ENCODE measurements at places on chromosomes 3 and 15. TPM values are rescaled to one million over a fixed set of nuclear protein-coding genes. Genes with fewer than 3 reads are reported as not detected.

CFAP44 gene
- total RNA-seq, result 0.53 TPM

AZI2 gene
- total RNA-seq, result 33.8 TPM

NCEH1 gene
- 31.6 TPM for total RNA-seq

TRPM7 gene
- 19.2 TPM for total RNA-seq

RHOV gene
- total RNA-seq, result 0.05 TPM

KBTBD13 gene
- not detected for total RNA-seq

NRROS gene
- 10.2 TPM for total RNA-seq

CACNA1D gene
- not detected for total RNA-seq

IL17RD gene
- 1.8 TPM for total RNA-seq

SKOR1 gene
- not detected for total RNA-seq

CIB2 gene
- 0.27 TPM for total RNA-seq

TRIM71 gene
- not detected for total RNA-seq

UNC13C gene
- total RNA-seq, result not detected

GPR171 gene
- not detected for total RNA-seq

CORO2B gene
- 3.7 TPM for total RNA-seq

SLC12A1 gene
- not detected for total RNA-seq

MAGEL2 gene
- not detected for total RNA-seq

NMNAT3 gene
- total RNA-seq, result 0.87 TPM

EPM2AIP1 gene
- 10.7 TPM for total RNA-seq

SLCO3A1 gene
- 0.59 TPM for total RNA-seq

ACKR2 gene
- total RNA-seq, result 0.67 TPM

ARPC4 gene
- 295 TPM for total RNA-seq

ROBO2 gene
- 0.13 TPM for total RNA-seq

AADACL2 gene
- total RNA-seq, result not detected

PLCH1 gene
- total RNA-seq, result not detected

GOLGA8G gene
- not detected for total RNA-seq

CATSPER2 gene
- total RNA-seq, result 0.33 TPM

EOMES gene
- not detected for total RNA-seq

TUSC7 gene
- total RNA-seq, result not detected

CACNA2D2 gene
- total RNA-seq, result not detected

TRA2B gene
- total RNA-seq, result 120 TPM

ZWILCH gene
- 42.6 TPM for total RNA-seq

GP9 gene
- 0.53 TPM for total RNA-seq

ZNF774 gene
- total RNA-seq, result 0.87 TPM

ANKRD34C gene
- total RNA-seq, result not detected

GTF2E1 gene
- 12.2 TPM for total RNA-seq

IQCF5 gene
- total RNA-seq, result not detected

FGD5 gene
- 49.4 TPM for total RNA-seq

GOLGA6B gene
- total RNA-seq, result not detected

TSC22D2 gene
- 12.5 TPM for total RNA-seq

BSN gene
- 0.10 TPM for total RNA-seq

CHRFAM7A gene
- not detected for total RNA-seq

SLC6A11 gene
- total RNA-seq, result not detected

GRK7 gene
- total RNA-seq, result not detected

PDHB gene
- total RNA-seq, result 82.1 TPM

APOD gene
- 9.9 TPM for total RNA-seq

SATB1 gene
- 1.6 TPM for total RNA-seq

STAB1 gene
- total RNA-seq, result 149 TPM

CHCHD6 gene
- total RNA-seq, result 8.2 TPM

TPRG1 gene
- not detected for total RNA-seq

ALDH1L1 gene
- total RNA-seq, result not detected

PP2D1 gene
- total RNA-seq, result not detected

SEMA3G gene
- 3.5 TPM for total RNA-seq

PRR20G gene
- total RNA-seq, result not detected

TRIM69 gene
- total RNA-seq, result 17.3 TPM

TMEM108 gene
- total RNA-seq, result 0.67 TPM

SH3GL3 gene
- not detected for total RNA-seq

TIMP4 gene
- total RNA-seq, result 0.98 TPM

All from mammary microvascular endothelial cell (primary cell).